ENCODE measurements at places on chromosomes 3 and 15. TPM values are rescaled to one million over a fixed set of nuclear protein-coding genes. Genes with fewer than 3 reads are reported as not detected.

DNA sequence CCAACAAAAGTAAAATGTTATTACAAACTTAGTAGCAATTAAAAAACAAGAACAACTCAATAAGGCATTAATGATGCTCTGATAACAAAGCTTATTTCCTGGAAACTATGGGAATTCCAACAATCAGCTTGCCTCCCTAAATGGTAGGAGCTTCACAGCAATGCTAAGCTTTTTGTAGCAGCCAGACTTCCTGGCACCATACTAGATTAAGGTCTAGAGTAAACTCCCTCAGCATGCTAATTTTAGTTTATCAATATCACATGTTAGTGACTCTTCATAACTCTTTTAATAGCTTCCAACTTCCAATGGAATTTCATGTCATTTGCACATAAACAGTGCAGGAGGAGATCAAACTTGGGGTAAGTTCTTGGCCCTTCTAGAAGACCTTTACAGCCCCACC, 782.0 kb downstream of the MCTP2 start:
- DNase-seq: no peak

GRCh38 chr3:16402451-16402850, 111.0 kb downstream of the RFTN1 start:
- no peak for DNase-seq

DNA sequence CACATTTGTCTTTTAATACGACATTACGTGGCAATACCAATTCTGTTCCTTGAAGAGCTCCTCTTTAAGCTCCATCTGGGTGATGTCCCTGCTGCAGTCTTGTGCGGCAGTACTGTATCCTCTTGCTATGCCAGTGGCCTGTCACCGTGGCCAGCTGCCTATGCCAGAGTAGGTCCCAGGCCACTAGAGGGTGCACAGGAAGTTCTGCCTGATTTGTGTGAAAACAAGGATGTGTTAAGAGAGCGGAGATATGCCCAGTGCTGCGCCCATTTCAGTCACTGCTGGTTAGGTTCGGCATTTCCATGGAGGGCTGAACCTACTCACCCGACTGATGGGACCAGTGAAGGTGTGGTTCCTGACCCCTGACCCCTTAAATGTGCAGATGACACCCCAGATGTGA, 25.2 kb downstream of the NIPA1 start:
- DNase-seq: peak; percentile 25

GRCh38 chr15:23823508-23823907, 136.4 kb upstream of the NDN start:
- DNase-seq: no peak

- no peak for DNase-seq
Measured at GRCh38 chr15:29208352-29208751, 61.3 kb downstream of the NSMCE3 start.

DNA sequence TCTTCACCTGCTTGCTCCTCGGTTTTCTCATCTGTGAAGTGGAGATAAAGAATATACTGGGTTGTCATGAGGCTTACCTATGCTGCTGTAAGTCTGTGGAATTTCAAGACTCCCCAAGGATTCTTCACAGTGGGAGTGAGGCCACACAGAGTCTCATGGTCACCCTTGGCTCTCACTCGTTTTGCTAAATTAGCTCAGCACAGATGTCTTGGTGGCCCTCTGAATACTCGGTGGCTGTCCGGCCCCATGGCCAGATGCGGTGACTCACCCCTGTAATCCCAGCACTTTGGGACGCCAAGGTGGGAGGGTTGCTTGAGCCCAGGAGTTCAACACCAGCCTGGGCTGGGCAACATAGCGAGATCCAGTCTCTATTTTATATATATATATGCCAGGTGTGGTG, 5.0 kb upstream of the CHCHD6 start:
- DNase-seq: no peak

DNA sequence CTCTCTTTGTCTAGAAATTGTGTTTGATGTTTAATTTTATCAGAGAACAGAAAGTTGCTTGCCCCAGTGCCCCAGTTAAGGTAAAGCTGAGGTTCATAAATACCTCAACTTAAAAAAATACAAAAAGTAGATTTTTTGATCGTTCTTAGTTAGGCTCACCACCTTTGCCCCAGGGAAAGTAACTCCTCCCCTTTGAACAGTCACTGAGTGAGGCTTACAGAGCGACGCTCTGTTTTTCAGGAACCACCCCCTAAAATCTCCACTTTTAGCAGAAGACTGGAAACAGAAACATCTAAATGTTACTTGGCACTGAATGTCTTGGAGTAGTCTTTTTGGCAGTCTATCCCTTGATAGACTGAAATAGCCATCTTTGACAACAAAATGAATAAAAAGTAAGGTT, 24.9 kb downstream of the BLM start:
- DNase-seq: no peak

GRCh38 chr15:73879426-73879825, 6.1 kb downstream of the TBC1D21 start:
- no peak for DNase-seq

GRCh38 chr3:111481551-111481950, 60.4 kb upstream of the CD96 start:
- DNase-seq: no peak

GRCh38 chr3:197236362-197236761, 62.0 kb downstream of the DLG1 start:
- no peak for DNase-seq

GRCh38 chr3:121165397-121165837, 257.4 kb downstream of the STXBP5L start:
- no peak for DNase-seq

GRCh38 chr3:150761831-150762661, 923 bp downstream of the SIAH2 start:
- DNase-seq: peak; percentile 59

DNA sequence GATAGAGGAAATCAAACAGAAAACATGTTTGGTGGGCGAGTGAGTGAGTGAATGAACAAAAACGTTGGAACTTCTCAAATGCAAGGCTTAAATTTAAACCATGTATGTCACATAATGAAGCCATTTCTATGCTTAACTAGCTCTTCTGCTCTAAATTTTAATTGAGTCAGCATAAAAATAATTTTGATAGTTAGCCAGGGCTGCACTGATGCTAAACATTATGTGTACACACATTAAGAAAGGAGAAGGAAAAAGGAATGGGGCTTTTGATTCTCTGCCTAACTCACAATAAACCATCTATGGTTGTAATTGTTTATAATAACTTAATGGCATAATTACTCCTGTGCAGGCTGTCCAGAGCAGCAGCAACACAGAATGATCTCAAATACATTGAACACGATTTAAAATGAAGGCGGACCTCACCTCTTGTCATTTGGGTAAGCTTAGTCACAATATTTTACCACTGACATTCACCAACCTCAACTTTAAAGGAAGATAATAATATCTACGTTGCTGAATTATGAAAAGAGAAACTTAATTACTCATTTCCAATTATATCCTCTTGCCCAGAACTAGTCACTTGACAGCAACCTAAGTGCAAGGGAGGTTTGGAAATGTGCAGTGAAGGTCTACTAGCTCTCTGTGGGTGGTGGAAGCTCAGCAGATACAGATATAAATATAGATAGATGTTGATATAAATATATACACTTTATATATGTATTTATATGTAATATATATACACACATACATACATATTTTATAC, 318.4 kb upstream of the TRIM42 start:
- no peak for DNase-seq

Gene MINAR1
- total RNA-seq: 0.17 TPM

Gene STXBP5L
- total RNA-seq: not detected

Gene SHC4
- total RNA-seq: 7.3 TPM

Gene ACTC1
- not detected for total RNA-seq

Gene MYL3
- total RNA-seq: 4.7 TPM

Gene ITIH1
- not detected for total RNA-seq

Gene SELENOK
- 17.4 TPM for total RNA-seq

Gene TMEM89
- total RNA-seq: not detected
